ENCODE measurements at places on chromosomes 5 and 9.
A peak's percentile ranks its signal among the peaks of the same experiment; 100 is the strongest.

DNA sequence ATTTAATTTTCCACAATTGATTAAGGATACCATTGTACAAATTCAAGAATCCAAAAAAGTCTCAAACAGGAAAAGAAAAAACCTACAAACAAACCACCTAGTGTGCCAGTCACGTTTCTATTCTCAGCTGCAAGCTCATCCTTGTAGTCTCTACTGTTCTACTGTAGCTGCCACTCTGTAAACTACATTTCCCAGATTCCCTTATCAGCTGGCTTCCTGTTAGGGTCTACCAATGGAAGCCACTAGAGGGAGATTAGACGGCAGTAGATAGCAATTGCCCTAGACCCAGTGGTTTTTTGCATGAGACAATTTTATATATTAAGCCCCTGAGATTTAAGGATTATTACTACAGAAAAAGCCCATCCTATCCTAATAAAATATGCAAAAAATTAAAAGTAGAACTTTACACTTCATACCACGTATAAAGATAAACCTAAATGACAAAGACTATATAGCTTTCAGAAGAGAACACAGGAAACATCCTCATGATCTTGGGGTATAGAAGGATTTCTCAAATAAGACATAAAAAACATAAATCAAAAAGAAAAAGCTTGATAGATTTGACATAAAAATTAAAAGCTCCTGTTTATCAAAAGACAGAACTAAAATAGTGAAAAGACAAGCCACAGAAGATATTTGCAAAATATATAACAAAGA, 37.4 kb downstream of the P4HA2 start:
- DNase-seq, result peak; percentile 74

- peak; percentile 37 for DNase-seq
These were observed 567 bp upstream of the SPIN1 start for GRCh38 chr9:88387552-88388202.

DNA sequence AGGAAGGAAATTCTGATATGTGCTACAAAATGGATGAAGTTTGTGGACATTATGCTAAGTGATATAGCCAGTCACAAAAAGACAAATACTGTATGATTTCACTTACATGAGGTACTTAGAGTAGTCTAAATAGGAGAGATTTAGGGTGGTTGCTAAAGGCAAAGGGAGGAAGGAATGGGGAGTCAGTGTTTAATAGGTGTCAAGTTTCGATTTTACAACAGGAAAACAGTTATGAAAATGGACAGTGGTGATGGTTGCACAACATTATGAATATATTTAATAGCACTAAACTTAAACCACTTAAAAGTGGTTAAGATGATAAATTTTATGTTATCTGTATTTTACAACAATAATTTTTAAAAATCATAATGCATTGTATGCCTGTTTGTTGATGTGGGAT, 40.4 kb upstream of the ECM2 start:
- DNase-seq, result no peak

GRCh38 chr9:127586096-127586495, 26.0 kb upstream of the STXBP1 start:
- no peak for DNase-seq

GRCh38 chr5:163867738-163868137, 362.3 kb downstream of the MAT2B start:
- no peak for DNase-seq

DNA sequence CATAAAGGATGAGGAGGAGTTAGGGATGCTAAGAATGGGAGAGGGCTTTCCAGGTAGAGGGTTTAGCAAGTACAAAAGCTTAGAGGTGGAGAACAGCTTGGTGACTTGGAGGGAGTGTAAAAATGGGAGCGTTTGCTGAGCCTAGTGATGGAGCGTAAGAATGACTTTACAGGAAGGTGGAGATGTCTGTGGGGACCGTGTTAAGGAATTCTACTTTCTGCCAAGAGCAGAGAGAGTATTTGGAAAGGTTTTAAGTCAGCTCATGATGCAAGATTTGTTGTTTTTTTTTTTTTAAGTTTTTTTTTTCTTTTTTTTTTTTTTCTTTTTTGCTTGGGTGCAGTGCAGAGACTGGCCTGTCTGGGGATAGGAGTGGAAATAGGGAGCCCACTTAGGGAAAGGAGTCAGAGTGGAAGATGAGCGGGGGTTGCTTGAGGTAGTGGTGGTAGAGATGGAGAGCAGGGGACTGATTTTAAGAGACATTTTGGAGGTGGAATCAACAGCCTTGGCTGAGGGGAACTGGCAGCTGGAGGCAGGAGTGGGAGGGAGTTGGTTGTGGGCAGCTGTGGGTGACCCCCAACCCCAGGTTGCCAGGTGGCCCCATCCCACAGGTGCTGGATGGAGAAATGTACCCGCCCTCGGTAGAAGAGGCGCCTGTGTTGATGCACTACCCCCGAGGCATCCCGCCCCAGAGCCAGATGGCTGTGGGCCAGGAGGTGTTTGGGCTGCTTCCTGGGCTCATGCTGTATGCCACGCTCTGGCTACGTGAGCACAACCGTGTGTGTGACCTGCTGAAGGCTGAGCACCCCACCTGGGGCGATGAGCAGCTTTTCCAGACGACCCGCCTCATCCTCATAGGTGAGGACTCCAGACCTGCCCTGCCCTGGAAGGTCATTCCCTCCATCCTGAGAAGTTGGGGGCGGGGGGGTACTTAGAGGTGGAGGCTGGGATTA, 12.4 kb downstream of the PTGS1 start:
- DNase-seq, result peak; percentile 70

DNA sequence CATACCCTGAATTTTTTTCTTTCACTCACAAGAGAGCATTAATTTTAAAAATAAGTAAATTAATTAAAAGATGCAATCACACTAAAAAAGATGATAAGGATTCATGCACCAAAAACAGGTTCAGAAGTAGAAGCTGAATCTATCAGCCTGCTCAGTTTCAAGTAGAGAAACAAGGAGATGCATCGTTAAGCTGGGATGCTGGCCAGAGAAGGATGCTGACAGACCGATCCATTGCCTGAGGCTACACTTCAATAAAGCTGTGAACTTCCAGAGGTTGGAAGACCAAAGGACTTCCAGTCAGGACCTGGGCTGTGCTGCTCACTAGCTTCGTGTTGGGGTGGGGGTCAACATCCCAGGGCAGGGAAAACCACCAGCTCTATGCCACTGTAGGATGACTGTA, 457.7 kb downstream of the EFNA5 start:
- no peak for DNase-seq

- DNase-seq, result peak; percentile 55
These were observed at the start of gene PCDHGB1 for GRCh38 chr5:141349917-141350619. PCDHGB1 (plus strand) TSS chr5:141350099; CDS start chr5:141350261, 162 bp downstream.

DNA sequence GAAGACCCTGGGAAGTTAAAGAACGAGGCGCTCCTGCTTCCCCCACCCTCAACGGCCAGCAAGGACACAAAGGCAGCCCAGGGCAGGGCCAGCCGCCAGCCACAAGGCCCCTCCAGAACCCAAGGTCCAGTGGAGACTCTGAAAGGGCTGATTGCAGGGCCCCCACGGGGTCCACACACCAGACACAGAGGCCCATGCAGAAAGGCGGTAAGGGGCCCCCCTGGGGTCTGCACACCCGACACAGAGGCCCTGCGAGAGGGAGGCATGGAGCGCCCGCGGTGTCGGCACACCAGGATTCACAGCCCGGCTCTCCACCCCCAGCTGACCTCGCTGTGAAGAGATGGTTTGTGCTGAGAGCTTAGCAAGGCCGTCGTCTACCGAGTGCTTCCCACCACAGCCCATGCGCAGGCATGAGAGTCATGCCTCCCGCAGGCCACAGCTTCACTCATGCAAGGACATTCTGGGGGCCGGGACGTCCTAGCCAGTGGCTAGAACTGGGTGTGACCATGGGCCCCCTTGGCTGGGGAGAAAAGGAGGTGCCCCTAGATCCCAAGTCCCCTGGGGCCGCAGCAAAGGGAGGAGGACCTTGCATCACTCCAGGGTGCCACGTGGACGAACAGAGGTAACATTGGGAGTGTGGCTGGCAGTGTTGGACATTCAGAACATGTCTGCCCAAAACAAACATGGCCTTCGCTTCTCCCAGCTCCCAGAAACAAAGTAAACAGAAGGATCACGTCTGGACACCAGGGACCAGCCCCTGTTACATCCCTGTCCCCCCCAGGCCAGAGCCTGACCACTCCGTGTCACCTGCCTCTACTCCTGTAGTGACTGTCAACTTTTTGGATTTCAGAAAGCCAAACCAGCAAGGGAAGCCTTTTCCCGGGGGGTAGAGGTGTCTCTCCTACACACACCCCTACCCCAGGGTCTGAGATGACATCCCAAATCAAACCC, 9.8 kb downstream of the BRD3 start:
- DNase-seq, result no peak

DNA sequence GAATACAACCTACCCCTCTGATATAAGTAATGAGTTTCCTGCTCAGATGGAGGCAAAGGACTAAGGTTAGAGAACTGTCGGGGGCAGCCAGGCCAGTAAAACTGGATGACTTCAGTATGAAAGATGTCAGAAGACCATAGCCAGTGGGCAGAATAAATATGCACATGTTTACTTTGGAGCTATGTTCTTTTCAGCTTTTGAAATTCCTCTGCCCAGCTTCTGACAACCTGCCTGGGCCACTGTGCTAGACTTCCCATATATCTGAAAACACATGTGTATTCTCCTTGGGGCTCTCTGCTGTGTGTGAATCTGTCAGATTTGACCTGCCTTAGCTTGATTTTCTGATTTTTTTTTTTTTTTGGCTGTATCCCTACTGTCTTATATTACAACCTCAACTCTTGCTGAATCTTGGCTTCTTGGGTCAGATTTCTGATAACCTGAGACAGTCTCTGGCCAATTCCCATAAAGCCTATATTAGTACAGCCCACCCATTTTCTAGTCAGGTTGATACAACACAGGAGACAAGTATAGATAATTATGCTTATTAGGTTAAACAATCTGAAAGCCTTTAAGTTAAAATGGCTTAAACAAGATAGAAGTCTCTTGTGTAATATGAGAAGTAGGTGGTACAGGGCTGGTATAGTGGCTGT, 76.6 kb upstream of the PRLR start:
- no peak for DNase-seq

DNA sequence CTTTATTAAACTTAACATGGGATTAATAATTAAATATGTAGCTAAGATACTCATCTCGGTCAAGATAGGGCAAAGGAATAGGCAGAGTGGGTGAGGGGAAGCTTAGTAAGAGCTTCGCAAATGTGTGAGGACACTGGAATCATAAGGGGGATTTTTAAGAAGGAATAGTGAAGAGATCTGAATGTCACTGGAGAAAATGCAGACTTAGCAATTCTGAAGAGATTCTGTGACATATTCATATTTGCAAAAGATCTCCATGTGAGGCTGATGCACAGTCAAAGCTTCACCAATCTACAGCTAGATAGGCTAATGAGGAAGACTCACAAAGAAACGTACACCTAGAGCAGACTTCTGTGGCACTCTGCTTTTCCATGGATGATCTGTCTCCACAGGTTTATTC, 1202.8 kb upstream of the CDH6 start:
- no peak for DNase-seq

GRCh38 chr5:11432116-11432515, 472.1 kb downstream of the CTNND2 start:
- no peak for DNase-seq

DNA sequence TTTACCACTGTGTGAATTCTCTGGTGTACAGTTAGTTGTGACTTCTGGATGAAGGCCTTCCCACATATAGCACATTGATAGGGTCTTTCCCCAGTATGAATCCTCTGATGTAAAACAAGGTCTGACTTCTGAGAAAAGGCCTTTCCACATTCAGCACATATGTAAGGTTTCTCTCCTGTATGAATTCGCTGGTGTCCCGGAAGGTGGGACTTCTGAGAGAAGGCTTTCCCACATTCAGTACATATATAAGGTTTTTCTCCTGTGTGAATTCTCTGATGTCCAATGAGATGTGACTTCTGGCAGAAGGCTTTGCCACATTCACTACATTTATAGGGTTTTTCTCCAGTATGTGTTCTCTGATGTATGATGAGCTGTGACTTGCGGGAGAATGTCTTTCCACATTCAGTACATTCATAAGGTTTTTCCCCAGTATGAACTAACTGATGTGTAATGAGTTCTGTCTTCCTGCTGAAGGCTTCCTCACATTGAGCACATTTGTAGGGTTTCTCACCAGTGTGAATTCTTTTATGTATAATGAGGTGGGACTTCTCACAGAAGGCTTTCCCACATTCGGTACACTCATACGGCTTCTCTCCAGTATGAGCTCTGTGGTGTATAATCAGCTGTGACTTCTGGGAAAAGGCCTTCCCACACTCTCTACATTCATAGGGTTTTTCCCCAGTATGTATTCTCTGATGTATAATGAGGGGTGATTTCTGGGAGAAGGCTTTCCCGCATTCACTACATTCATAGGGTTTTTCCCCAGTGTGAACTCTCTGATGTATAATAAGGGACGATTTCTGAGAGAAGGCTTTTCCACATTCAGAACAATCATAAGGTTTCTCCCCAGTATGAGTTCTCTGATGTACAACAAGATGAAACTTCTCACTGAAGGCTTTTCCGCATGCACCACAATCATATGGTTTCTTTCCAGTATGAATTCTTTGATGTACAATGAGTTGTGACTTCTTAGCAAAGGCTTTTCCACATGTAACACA, 9.1 kb downstream of the ZNF300 start:
- no peak for DNase-seq

DNA sequence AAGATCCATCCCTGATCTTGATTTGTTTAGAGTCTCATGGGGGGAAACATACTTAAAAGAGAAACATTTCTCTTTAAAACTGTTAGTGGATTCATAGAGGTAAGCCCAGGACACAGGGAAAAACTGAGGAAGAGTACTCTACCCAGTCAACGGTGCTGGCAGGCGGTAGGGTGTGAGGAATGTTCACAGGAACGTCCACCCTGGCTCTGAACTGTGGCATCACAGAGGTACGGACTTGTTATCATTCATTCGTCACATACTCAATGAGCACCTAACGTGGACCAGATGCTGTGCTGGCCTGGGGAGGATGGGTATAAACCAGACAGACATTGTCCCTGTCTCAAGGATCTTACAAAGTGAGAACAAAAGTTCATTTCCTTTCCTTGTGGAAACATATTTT, 18.8 kb upstream of the PPARGC1B start:
- DNase-seq, result no peak

GRCh38 chr5:170632266-170632984, 128.6 kb downstream of the KCNIP1 start:
- DNase-seq, result no peak

DNA sequence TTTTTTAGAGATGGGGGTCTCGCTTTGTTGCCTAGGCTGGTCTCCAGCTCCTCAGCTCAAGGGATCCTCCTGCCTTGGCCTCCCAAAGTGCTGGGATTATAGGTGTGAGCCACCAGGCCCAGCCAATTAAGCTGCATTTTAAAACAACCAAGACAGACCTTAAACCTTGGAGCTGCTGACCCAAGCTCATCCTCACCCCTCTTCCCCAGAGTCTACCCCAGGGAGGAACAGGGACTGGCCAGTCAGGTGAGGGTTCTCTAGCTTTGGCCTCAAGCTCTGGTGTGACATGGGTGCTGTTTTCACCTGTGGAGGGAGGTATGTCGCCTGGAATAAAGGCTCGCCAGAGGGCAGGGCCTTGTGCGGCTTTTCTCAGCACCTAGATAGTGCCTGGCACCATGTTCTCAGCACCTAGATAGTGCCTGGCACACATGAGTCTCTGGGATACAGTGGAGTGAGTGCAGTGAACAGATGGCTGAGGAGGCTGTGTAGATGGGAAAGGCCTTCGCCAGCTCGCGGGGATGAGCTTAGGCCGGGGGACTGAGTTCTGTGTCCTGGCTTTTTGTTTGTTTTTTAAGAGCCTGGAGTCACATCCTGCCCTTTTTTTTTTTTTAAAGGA, 7.4 kb downstream of the CDK9 start:
- DNase-seq, result no peak
